ENCODE measurements at places on chromosomes 12 and 14.

- no peak for DNase-seq
Observed at GRCh38 chr12:65526311-65526710, 247.8 kb downstream of the MSRB3 start.

DNA sequence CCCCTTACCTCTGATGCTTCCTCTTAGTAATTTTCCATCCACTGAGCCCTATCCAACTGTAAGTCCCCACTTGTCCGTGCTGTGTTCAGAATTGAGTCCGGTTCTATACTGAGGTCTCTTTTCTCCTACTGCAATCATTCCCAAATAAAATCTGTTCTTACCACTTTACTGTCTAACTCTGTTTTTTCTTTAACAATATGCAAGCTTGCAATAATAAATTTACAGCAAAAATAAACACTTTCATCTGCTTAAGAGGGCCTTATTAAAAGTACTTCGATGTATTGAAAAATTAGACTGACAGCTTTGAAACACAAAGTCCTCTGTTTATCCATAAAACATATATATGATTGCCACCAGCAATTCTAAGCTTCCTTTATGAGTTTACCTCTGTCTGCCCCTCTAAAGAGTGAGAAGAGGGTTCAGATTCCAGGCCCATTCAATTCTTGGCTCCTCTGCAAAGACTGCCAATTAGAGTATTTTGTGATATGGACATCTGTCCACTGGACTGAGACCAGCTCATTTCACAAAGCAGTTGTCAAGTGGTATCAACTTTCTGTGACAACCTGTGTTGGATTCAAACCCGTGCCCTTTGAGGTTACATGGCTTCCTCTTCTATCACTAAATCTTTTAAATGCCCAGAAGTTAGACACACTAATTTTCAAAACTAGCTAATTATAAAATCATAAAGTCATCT, 39.9 kb upstream of the G2E3 start:
- peak; percentile 72 for DNase-seq

GRCh38 chr12:30932881-30933280, 6.3 kb downstream of the TSPAN11 start:
- DNase-seq: no peak

GRCh38 chr12:62744551-62744950, 190.4 kb downstream of the PPM1H start:
- DNase-seq: no peak

DNA sequence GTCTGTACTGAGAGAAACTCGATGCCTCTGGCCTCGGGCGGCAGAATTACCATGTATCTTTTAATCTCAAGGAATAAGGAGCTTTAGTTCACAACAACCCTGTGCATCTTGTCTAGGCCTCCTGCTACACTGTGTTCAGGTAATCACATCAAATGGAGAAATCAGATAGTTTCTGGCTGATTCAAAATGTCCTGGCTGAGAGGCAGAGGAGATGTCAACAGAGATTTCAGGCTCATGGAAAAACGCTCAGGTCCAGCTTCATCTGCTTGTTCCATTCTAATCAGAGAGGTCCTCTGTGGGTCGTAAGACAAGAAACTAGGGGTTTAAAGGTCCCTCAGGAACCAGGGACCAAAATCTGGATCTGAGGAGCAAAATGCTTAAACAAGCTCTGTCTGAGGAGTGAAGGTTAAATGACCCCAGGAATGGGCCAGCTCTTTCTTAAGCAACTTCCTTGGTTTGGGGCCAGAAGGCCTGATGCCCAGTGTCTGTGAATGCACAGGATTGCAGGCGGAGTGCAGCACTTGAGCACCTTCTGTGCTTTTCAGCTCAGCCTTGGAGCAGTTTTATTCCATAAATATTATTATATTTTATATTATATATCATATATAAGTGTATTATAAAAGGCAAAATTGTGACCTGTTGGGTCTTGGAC, 170.2 kb upstream of the PRICKLE1 start:
- no peak for DNase-seq

- no peak for DNase-seq
Observed at GRCh38 chr12:53205747-53206419, 1.2 kb downstream of the ITGB7 start.

DNA sequence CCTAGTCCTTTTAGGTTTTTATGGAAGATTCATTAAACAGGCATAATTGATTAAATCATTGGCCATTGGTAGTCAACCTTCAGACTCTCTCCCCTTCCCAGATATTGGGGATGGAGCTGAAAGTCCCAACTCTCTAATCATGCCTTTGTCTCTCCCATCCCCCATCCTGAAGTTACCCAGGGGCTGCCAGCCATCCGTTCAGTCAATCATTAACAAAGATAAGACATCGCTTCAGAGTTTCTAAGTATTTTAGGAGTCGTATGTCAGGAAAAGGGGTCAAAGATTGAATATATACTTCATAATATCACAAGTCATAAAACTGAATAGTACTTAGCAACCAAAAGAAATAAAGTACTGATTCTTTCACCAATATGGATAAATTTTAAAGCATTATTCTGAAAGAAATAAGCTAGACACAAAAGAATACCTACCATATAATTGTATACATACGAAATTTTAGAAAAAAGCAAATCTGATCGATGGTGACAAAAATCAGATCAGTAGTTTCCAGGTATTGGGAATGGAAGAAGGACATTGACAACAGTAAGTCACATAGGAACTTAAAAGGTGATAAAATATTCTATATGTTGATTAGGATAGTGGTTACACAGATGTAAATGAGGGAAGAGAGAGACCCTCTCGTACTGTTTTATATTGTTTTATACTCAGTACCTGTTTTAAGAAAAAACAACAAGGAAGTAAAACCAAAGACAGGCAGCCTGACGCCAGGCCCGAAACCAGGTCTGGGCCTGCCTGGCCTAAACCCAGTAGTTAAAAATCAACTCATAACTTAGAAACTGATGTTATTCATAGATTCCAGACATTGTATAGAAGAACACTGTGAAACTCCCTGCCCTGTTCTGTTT, 414.4 kb downstream of the DAD1 start:
- DNase-seq: no peak

DNA sequence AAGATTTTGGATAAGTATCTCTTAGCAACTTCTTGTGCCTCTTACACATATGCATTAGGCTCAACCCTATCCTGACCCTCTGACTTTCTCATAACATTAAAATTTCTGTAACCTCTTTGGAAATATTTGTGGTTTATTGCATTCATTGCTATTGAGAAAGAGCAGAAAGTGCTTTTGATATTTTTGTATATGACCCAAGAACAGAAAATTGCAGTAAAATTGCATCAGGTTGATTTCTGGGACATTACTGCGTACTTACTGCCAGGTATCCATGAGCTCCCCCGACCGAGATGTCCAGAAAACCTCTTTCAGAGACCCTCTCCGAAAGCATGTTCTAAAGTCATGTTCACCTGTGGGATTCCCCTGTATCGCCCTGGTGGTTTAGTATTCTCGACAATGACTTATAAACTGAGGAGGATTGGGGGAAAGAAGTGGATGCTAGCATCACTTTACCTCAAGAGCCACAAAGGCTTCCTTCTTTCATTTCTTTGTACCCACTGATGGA, 14.5 kb upstream of the IL22 start:
- no peak for DNase-seq

DNA sequence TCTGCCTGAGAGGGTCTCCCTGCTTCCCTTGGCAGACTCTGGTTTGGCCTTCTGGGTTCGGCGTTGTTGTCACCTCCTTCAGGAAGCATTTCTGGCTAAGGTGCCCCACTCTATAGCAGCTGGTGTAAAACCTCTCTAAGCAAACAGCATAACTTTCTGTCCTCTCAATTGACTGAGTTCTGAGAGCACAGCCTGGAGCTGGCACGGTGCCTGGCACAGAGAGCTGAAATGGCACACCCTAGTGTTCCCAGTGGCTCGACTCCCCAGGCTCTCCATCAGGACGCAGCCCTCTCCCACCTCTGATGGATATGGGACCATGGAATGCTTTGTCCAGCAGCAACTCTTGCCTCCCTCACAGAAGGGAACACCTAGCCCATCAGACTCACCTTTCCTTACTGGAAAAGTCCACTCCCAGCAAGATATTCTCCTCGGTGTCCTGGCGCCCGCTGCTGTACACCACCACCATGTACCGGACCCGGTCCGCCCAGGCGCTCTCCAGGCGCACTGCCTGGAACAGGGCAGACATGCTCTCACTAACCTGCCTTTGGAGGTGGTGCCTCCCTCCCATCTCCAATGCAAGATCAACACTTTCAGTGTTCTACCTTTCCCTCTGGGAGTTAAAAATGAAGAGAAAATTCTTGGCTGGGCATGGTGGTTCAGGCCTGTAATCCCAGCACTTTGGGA, 40.6 kb downstream of the SSH1 start:
- no peak for DNase-seq

- DNase-seq: no peak
Observed at GRCh38 chr12:130437555-130438242, 100.0 kb downstream of the PIWIL1 start.

- no peak for DNase-seq
Observed at GRCh38 chr14:29348504-29348903, 579.1 kb downstream of the PRKD1 start.

DNA sequence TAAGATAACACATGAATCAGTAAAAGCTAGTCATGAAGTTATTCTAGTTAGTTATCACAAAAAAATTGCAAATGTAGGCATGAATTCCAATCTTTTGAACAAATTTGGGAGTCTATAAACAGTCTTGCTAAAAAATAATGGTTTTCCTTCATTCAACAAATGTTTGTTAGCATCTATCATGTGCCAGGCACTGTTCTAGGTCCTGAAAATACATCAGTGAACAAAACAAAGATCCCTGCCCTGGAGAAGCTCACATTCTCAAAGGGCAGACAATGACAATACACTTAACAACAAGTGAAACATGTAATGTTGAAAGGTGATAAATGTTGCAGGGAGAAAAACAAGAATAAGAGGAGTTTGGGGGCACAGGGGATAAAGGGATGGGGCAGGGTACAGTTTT, 86.9 kb downstream of the OTX2 start:
- DNase-seq: no peak

- DNase-seq: no peak
Observed at GRCh38 chr12:18895946-18896345, 158.0 kb downstream of the CAPZA3 start.

DNA sequence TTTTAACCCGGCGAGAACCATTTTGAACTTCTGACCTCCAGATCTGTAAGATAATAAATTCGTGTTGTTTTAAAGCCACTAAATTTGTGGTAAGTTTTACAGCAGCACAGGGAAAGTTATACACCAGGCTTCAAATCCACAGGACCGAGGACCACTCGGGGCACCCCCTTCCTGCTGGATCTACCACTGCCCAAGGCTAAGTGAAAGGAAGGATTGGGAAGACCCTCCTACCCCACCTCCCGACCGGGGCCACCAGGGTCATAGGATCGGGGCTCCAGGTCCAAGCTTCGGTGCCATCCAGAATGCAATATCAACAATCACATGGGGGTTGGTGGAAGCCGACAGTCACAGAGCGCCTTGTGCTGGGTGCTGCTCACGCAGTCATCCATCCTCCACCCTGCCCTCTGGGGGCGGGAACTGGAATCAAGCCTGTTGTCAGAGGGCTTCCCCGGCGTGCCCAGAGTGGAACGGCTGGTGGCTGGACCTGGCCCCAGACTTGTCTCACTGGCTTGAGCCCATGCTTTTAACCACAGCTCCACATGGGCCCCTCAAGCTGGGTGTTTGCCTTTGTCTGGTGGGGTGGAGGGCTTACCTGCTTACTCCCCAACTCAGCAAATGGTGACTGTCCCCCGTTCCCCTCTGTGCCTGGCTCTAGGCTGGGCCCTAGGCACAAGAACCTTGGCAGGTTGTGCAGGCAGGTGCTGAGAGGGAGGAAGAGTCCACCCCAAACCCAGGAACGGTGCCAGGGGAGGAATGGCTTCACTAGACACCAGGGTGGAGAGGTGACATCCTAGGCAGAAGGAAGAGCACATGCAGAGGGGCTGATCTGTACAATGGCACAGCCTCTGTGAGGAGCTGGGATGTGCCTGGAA, 180.3 kb upstream of the RTL1 start:
- peak; percentile 63 for DNase-seq

- DNase-seq: no peak
Observed at GRCh38 chr12:103841690-103842584, 903 bp upstream of the NT5DC3 start.

GRCh38 chr12:72574138-72574537, 302.0 kb downstream of the TRHDE start:
- no peak for DNase-seq

DNA sequence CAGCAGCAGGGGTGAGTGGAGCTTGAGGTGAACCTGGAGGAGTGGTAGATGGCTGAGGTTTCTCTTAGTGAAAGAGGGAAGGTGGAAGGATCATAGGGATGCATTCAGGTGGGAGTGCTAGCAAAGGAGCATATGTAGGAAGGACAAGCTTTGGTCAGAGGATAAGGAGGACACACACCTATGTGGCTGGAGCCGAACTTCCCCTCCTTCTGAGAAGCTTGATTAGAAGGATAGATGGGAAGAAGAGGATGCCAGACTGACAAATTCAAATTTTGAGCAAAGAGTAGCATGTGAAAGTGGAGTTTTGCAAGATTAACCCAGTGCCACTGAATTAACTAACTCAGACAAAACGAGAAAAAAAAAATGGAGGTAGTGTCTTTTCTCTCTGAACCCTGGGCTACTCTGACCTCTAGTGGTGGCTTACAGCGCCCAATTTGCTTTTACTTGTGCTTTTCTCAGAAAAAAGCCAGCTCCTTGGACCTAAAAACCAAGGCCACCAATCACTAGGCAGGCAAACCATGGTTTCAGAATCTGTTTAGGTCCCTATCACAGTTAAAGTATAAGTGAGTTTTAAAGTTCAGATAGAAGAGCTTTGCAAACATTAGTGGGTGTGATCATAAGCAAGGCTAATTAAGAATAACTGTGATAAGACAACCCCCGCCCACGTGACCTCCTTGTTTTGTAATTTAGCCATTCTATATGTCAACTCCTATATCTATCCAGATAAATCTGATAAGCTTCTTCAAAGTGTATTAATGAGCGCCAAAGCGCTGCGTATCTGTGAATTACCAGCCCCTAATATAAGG, 15.5 kb downstream of the EMP1 start:
- peak; percentile 41 for DNase-seq

DNA sequence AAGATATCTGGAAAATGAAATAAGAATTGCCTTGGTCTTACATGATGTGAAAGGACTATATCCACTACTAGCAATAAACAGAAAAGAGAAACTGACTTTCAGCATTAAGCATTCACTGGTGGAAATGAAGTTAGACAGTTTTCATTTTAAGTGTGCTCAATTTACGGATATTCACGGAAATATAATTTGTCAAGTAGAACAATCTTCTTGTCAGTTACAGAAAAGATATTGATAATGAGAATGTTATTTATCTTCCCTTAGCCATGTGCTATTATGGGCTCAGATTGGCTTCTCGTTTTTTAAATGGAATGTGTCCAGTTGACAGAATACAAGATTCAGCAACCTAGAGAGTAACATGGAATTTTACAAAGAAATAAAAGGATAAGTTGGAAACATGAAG, 118.6 kb upstream of the SLCO1C1 start:
- no peak for DNase-seq
